ENCODE measurements at places on chromosomes 3 and 15. TPM values are rescaled to one million over a fixed set of nuclear protein-coding genes. Genes with fewer than 3 reads are reported as not detected.

The GPR149 gene
- polyA plus RNA-seq = not detected

The CYP8B1 gene
- polyA plus RNA-seq = not detected

The C3orf49 gene
- not detected for polyA plus RNA-seq

The LRRC31 gene
- not detected for polyA plus RNA-seq

The LSAMP gene
- 0.10 TPM for polyA plus RNA-seq

The TRH gene
- not detected for polyA plus RNA-seq

The CYP1A1 gene
- polyA plus RNA-seq = 1.9 TPM

The ELL3 gene
- 14.5 TPM for polyA plus RNA-seq

The TJP1 gene
- 43.5 TPM for polyA plus RNA-seq

The ZNF385D gene
- polyA plus RNA-seq = 0.52 TPM

The FAM43A gene
- 15.5 TPM for polyA plus RNA-seq

The HRG gene
- not detected for polyA plus RNA-seq

The GCHFR gene
- 87.9 TPM for polyA plus RNA-seq

The LRRIQ4 gene
- not detected for polyA plus RNA-seq

The GOLGA6L10 gene
- 2.9 TPM for polyA plus RNA-seq

The GP9 gene
- polyA plus RNA-seq = not detected
